ENCODE measurements at places on chromosomes 12 and 14.
A peak's percentile ranks its signal among the peaks of the same experiment; 100 is the strongest.

DNA sequence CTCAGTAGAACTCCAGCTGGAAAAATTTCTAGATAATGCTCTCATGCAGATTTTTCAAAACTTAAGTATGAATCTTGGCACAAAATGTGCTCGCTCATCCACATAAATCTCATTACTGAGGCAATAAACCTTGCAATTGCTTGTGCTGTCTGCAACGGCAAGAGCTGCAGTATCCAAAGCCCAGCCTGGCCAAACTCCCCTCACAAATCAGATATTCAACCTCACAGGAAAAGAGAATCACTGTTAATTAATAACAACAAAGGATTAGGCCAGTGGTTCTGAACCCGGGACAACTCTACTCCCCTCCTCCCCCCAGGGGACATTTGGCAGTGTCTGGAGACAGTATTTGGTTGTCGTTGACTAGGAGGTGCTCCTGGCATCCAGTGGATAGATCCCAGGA lies 19.2 kb upstream of the CORO1C start:
- no peak for DNase-seq

DNA sequence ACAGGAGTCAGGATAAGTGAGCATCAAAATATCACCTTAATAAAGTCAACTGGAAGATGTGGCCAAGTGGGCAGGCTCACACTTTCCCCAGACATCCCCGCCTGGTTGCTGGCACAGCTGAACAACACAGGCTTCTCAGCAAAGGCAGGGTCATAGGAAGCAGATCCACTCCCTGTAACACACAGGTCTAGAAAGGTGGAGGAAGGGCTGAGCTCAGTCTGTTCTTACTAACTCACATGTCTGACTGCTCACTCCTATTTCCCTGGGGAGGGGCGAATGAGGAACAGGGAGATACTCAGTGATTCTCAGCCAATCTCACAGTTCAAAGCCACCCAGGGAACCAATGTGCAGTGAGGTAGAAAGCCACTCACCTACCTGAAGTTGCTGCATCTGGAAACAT lies 45.0 kb upstream of the AMN1 start:
- DNase-seq, result no peak

- DNase-seq, result no peak
These were observed 5.6 kb downstream of the DACT1 start for GRCh38 chr14:58643366-58643765.

DNA sequence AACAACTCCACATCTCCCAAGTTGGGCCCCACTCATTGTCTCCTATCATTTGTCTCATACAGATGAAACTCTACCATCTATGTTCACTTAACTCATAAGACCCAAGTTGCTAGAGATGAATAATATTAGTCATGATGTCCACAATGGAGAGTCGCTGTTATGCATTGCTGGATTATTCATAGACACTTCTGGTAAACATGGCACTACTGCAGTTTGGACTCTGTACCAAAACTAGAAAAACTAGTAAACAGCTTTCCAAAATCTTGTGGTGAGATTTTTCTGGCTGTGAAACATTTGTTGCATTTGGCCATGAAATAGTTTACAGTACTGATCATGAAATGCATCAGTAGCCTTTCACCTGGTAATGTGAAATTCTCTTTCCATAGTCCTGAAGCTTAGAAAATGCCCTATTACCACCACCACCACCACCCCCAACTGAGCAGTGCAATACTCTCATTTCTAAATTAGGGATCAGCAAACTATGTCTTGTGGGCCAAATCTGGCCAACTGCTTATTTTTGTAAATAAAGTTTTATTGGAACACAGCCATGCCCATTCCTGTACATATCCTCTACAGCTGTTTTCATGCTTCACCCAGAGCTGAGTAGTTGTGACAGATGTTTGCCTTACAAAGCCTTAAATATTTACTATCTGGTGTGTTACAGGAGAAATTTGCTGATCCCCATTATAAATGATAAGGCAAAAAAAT lies 236.5 kb downstream of the DPF3 start:
- DNase-seq, result no peak

DNA sequence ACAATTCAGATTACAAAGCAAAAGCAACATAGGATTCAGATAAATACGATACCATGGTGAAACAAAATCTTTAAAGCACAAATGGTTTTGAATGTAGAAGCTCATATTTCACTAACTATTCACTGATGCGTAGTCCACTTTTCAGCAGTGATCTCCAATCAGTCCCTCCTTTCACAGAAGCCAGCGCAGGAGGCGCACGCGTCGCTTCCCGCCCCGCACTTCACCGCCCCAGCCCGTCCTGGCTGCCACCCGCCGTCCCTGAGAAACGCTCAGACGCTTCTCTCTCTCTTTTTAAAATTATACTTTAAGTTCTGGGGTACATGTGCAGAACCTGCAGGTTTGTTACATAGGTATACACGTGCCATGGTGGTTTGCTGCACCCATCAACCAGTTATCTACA lies 19.8 kb upstream of the CHFR start:
- peak; percentile 46 for DNase-seq

DNA sequence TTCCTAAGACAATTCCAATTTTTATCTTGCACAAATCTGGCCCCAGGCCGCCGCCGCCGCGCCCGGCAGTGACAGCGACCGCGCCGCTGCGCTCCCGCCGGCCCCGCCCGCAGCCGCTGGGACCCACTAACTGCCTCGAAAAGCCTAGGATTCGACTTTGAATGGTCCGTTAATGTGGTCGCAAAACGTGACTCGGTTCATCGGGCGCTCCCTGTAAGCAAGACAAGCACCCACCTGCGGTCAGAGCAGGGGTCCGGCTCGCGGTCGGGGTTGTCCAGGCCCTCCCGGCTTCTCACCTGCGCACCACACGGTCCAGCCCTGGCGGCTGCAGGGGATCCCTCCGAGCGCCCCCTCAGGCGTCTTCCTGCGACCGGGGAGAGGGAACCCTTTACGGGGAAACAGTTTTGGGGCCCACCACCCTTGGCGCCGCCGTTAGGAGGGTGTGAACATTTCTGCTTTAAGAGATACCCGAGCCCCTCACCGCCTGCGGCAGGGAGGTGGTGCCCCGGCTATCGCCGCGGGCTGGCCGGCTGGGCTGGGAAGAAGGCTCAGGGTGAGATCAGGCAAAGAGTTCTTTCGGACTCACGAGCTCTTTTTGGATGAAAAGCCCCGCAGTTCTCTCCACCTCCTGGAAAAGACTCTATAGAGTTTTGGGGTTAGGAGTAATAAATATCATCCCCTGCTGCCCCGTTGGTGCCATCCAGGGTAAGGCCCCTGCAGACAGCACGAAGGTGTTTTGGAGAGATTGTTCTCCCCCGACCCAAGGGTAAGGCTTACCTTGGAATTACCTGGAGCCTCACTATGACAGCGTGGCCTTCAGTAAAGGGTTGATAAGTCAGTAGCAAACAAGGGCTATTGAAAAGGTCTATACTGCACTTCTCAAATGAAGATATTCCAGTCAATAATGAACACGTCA lies 13.6 kb upstream of the FOXJ2 start:
- DNase-seq, result no peak

- DNase-seq, result peak; percentile 28
These were observed 55.0 kb downstream of the CCDC85C start for GRCh38 chr14:99548871-99549515.

DNA sequence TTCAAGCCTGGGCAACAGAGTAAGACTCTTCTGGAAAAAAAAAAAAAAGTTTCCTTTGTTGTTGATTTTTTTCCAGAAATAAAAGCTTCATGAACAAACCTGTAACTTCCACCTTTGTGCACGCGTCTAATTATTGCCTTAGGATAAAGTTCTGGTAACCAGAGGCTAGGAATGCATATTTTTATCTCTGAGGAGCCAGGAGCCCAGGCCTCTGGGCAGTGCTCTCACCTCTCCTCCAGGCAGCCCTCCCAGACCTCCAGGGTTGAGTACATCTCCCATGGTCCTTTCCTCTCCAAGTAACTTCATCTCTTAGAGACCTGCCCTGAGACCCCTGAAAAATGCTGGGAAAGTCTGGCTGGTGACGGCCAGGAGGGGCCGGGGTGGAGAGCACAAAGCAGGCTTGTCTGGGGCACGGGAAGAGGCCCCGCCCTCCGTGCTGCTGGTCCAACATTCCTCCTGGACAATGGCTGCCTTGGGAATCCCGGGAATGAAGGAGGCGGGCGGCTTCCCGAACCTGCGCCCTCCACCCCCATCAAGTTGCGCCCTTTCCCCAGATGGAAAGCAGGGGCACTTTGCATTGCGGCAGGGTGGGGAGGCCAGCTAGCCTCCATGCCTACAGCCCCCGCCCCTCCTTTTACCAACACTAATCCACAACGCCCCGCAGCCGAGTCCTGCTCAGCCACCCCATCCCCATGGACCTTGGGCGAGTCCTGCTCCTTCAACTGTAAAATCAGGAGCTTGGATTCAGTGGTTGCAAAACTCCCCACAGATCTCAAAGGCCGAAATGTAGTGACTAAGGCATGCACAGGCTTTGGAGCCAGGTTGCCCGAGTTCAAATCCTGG lies 7.3 kb upstream of the FIGNL2 start:
- DNase-seq, result no peak

- no peak for DNase-seq
These were observed 164.7 kb upstream of the MYL2 start for GRCh38 chr12:111085096-111085495.

GRCh38 chr12:48796976-48797375 lies 8.1 kb upstream of the ADCY6 start:
- peak; percentile 27 for DNase-seq

- no peak for DNase-seq
These were observed 17.1 kb upstream of the FGD4 start for GRCh38 chr12:32382226-32382625.

DNA sequence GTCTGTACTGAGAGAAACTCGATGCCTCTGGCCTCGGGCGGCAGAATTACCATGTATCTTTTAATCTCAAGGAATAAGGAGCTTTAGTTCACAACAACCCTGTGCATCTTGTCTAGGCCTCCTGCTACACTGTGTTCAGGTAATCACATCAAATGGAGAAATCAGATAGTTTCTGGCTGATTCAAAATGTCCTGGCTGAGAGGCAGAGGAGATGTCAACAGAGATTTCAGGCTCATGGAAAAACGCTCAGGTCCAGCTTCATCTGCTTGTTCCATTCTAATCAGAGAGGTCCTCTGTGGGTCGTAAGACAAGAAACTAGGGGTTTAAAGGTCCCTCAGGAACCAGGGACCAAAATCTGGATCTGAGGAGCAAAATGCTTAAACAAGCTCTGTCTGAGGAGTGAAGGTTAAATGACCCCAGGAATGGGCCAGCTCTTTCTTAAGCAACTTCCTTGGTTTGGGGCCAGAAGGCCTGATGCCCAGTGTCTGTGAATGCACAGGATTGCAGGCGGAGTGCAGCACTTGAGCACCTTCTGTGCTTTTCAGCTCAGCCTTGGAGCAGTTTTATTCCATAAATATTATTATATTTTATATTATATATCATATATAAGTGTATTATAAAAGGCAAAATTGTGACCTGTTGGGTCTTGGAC lies 170.2 kb upstream of the PRICKLE1 start:
- no peak for DNase-seq

- no peak for DNase-seq
These were observed 5.4 kb downstream of the UBR7 start for GRCh38 chr14:93212432-93212831.

DNA sequence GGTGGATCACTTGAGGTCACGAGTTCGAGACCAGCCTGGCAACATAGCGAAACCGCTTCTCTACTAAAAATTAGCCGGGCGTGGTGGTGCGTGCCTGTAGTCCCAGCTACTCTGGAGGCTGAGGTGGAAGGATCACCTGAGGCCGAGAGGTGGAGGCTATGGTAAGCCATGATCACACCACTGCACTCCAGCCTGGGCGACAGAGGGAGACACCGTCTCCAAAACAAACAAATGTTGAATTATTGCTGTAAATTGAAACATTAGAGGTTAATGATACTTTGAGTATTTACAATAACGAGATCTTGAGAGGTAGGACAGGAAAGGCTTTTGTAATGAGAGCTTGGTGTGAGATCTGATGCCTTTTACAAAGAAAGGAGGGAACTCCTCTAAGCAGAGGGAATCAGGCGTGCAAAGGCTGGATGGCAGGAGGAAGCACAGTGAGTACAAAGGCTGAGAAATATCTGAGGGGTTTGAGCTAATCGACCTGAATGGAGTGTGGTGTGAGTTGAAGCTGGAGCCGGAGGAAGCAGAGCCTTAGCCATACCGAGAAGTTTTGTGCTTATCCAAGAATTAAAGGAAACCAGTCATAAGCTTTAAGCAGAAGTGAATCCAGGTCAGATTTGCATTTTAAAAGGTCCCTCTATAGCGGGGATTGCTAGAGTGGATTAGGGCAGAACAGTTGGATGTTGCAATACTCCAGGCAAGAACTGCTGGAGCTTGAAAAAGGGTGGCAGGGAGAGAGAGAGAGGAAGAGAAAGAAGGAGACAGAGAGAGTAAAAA lies 1.1 kb downstream of the RHNO1 start:
- DNase-seq, result peak; percentile 61

- DNase-seq, result no peak
These were observed 355.3 kb upstream of the FKBP4 start for GRCh38 chr12:2439332-2440100.

DNA sequence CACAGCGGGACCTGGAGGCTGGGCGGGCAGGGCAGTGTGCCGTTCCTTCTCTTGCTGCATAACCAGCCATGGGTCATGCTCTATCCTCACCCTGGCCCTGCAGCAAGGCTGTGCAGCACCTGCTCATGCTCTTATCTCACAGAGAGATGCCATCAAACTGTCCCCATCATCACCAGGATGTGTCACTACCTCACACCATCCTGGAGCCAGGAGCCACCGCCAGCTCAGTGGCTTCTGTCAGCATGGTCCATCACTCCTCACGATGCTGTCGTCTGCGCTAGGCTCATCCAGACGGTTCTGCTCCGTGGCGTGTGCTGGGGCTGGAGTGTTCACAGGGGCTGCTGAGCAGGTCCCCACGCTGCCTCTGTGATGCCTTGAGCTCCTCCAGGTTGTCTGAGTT lies 77.2 kb upstream of the DYNC1H1 start:
- DNase-seq, result no peak

- DNase-seq, result peak; percentile 20
These were observed 554 bp downstream of the SPPL3 start for GRCh38 chr12:120903412-120904196.

DNA sequence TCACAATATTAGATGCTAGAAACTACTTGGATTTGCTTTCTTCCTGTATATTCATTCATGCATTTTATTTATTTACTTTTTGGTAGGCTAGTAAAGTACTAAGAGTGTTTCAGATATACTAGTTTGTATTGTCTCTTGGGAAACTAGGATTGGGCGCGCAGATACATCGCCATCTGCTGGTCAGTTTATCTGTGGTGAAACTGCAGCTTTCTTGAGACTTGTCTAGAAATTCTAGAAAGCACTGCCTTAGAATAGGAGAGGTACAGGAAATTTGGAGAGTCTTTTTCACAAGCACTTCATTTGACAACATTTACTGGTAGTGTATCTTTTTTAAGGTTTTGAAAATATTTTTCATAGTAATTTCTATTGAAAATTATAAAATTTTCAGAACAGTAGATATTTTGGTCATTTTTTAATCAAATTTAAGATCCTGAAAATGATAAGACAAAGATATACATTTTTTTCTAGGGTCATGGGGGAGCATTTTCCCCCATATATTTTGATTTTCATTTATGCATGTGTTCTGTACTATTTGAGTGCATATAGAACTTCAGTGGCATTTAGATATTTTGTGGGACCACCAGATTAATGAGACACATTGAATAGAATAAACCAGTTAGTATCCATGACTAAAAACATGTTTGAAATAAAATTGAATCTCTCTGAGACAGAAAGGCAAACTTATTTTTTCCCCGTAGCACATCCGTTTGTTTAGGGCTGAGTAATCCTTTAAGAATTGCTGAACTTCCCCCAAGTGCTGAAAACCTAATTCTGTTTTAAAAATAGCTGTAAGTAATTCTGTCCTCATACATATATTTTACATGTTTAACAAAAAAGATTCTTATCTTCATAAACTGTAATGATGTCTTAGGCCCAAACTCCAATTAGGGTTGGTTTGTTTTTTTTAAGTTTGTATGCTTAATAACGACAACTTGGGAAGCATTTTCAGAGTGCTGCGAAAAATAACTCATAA lies 44.5 kb downstream of the SLC38A6 start:
- peak; percentile 93 for DNase-seq
